ENCODE measurements at places on chromosomes 16 and 17. TPM values are rescaled to one million over a fixed set of nuclear protein-coding genes. Genes with fewer than 3 reads are reported as not detected.

The ABAT gene
- 35.2 TPM for total RNA-seq

The PRAC2 gene
- not detected for total RNA-seq

- no peak for DNase-seq
These were observed 8.5 kb downstream of the ZACN start for GRCh38 chr17:76087531-76087930.

DNA sequence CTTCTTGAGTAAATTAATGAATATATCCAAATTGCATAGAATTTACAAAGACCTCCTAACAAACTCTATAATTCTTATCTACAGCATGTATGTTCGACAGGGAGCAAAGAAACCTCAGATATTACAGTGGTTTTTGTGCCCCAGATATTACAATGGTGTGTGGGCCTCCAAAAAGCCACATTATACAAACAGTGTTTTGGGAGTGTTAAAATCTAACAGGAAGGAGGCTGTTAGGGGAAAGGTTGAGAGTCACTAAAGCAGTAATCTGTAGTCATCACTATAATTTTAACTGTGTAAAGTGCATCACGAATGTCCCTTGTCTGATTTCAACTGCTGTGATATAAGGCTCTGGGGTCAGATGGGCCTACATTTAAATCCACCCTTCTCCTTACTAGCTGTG lies 400.2 kb upstream of the C16orf82 start:
- no peak for DNase-seq

- no peak for DNase-seq
These were observed 16.0 kb downstream of the ST6GALNAC1 start for GRCh38 chr17:76627510-76627909.

GRCh38 chr16:57937861-57938260 lies 33.1 kb downstream of the CNGB1 start:
- DNase-seq, result no peak

- no peak for DNase-seq
These were observed 11.8 kb downstream of the SIAH1 start for GRCh38 chr16:48373258-48374029.
